ENCODE measurements at places on chromosomes 11 and 22. TPM values are rescaled to one million over a fixed set of nuclear protein-coding genes. Genes with fewer than 3 reads are reported as not detected.

IMMP1L gene
- 15.3 TPM for total RNA-seq

SAMM50 gene
- 10.2 TPM for total RNA-seq

INS gene
- 1,947 TPM for total RNA-seq

CD248 gene
- total RNA-seq = 10.6 TPM

GGTLC2 gene
- total RNA-seq = not detected

PIH1D2 gene
- total RNA-seq = not detected

DDTL gene
- not detected for total RNA-seq

TRIM44 gene
- 17.4 TPM for total RNA-seq

DNA sequence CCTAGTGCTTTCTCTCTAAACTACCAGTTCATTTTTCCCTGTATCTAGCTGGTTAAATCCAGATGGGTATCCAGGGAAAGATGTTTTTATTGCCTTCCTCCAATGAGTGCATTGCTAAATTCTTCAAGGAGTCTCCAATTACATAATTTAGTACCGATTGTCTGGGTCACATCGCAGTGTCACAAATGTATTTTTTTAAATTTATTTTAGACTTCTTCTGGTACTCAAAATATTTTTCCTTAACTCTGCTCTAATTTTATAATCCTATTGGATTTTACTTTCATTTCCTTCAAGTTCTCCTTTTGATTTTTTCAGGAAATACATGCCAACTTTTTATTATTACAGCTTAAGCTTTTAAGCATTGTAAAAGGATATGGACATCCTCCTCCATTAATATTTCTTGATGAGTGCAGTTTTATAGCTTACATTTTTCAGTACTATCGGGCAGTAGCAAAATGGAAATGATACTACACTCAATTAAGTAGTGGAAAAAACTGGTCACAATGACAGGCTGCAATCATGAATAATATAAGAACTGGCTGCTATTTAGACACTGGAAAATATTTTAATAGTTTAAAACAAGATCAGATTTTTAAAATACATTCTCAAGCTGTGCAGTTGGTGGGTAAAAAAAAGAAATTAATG is 20.3 kb downstream of the BBOX1 start:
- H3K4me1 ChIP-seq = no peaks in the 10 kb centered on the region
- no peak overlapping the region for H3K27ac ChIP-seq
- no peak for DNase-seq
- no peaks in the 10 kb centered on the region for H3K36me3 ChIP-seq
- no peaks in the 10 kb centered on the region for H3K27me3 ChIP-seq
- no peak overlapping the region for H3K4me3 ChIP-seq

DNA sequence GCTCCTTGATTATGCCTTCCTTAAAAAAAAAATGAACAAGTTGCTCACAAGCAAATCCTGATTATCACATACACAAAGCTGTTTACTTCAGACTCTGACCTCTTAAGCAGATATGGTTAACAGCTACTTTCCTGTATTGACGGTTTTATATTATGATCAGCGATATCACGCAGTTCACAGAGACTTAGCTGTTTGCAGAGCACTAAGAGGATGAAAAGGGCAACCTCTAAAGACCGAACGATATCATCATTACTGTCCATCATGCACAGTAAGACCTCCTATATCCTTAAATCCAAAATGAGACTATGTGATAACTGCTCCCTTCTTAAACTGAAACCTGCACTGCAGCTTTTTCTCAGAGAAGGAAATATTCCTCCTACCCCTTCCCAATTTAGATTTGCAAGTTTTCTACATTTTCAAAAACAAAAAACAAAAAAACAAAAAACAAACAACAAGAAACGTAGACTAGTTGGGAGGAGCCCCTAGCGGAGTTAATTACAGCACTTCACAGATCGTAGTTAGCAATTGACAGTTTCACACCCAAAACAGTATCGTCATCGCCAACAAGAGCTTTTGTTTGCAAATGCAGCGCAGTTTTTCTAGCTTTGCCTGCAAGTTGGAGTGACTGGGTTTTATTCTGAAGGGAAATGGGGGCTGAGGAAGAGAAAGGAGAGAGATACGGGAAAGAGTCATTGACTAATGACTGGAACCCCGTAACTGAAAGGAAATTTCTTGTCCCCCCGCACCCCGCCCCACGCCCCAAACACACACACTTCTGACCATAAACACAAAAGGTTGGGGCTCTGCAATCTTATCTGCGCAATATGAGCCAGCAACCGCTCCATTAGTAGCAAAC is 1.2 kb downstream of the DDX6 start:
- no peak for DNase-seq
- peaks cover 53% of the 10 kb centered on the region for H3K4me1 ChIP-seq
- H3K27me3 ChIP-seq = no peaks in the 10 kb centered on the region
- peak overlapping the region; percentile 98 for H3K27ac ChIP-seq
- H3K4me3 ChIP-seq = peak overlapping the region; percentile 53

DNA sequence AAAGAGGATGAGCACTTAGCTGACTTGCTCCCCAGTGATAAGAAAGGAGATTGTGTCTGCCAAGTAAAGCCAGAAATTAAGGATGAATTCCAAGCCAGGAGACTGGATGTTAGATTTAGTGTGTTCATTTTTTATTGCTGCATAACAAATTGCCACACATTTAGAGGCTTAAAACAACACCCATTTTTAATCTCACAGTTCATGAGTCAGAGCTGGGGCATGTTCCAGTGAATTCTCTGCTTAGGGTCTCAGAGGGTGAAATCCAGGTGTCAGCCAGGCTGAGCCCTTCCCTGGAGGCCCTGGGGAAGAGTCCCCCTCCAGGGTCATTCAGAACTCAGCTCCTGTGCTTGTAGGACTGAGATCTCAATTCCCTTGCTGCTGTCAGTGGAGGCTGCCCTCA is 352.8 kb downstream of the BUD13 start:
- DNase-seq = no peak
- no peak overlapping the region for H3K4me3 ChIP-seq
- no peaks in the 10 kb centered on the region for H3K27me3 ChIP-seq
- H3K27ac ChIP-seq = no peak overlapping the region
- no peaks in the 10 kb centered on the region for H3K36me3 ChIP-seq
- no peaks in the 10 kb centered on the region for H3K4me1 ChIP-seq

GRCh38 chr22:47398491-47398890 is 636.0 kb downstream of the TBC1D22A start:
- no peak overlapping the region for H3K27ac ChIP-seq
- H3K27me3 ChIP-seq = no peaks in the 10 kb centered on the region
- no peak for DNase-seq
- H3K36me3 ChIP-seq = no peaks in the 10 kb centered on the region
- no peaks in the 10 kb centered on the region for H3K4me1 ChIP-seq
- H3K4me3 ChIP-seq = no peak overlapping the region

GRCh38 chr11:18222814-18223421 is 13.7 kb downstream of the SAA4 start:
- H3K36me3 ChIP-seq = no peaks in the 10 kb centered on the region
- no peaks in the 10 kb centered on the region for H3K27me3 ChIP-seq
- H3K4me3 ChIP-seq = no peak overlapping the region
- no peak for DNase-seq
- H3K27ac ChIP-seq = no peak overlapping the region
- no peaks in the 10 kb centered on the region for H3K4me1 ChIP-seq

DNA sequence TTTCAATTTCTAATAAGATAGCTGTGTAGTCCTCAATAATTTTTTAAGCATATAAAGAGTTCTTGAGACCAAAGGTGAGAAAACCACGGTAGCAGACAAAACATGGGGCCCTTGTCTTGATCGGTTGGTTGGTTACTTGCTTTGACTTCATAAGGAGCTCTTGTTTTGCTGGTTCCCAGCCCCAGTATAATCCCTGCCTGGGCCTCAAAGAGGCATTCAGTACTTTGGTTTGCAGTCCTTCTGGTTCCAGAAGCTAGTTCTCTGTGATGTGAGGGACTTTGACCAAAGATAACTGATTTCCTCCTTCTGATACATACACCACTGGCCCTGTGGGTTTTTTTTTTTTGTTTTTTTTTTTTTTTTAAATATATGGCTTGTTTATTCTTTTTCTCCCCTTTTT is 17.1 kb downstream of the MARK2 start:
- no peak overlapping the region for H3K27ac ChIP-seq

DNA sequence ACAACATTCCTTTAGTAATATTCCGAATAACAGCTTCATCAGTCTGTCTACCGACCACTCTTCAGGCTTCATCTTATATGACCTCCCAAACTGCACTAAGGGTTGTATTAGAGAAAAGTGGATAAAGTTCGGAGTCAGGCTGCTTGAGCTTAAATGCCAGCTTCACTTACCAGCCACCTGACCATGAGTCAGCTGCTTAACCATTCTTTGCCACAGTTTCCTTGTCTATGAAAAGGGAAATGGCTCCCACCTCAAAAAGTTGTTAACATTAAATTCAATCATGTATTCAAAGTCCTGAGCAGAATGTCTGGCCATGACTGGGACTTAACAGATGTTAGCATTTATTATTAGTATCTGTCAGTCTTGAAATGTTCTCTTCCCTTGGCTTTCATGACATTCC is 20.9 kb downstream of the LIMK2 start:
- H3K27ac ChIP-seq = no peak overlapping the region
- H3K36me3 ChIP-seq = no peaks in the 10 kb centered on the region
- H3K4me1 ChIP-seq = peaks cover 36% of the 10 kb centered on the region
- no peaks in the 10 kb centered on the region for H3K27me3 ChIP-seq

DNA sequence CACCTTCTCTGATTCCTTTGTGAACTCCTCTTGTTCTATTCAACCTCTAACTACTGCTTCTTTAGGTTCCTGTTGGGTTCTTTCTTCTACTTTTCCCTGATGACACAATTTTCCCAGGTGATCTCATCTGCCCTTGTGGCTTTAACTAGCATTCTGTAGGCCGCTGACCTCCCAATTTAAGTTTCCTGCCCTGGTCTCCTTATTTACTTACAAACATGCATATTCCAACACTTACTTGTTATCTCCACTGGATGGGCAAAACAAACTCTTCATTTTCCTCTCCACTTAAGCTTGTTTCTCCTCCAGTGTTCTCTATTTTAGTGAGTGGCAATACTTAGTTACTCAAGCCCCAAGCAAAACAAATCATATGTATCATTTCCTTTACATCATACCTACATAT is 734.5 kb downstream of the METTL15 start:
- H3K27ac ChIP-seq = no peak overlapping the region
- H3K36me3 ChIP-seq = no peaks in the 10 kb centered on the region
- no peaks in the 10 kb centered on the region for H3K27me3 ChIP-seq
- no peak overlapping the region for H3K4me3 ChIP-seq

- no peaks in the 10 kb centered on the region for H3K36me3 ChIP-seq
- H3K4me1 ChIP-seq = peaks cover 39% of the 10 kb centered on the region
- no peak for DNase-seq
- H3K4me3 ChIP-seq = no peak overlapping the region
These were observed 692 bp upstream of the MOB2 start for GRCh38 chr11:1487091-1487850.

GRCh38 chr22:45980268-45980570 is 3.3 kb upstream of the WNT7B start:
- peaks cover 10% of the 10 kb centered on the region for H3K27me3 ChIP-seq
- no peak for DNase-seq
- no peak overlapping the region for H3K4me3 ChIP-seq
- peaks cover 36% of the 10 kb centered on the region for H3K4me1 ChIP-seq
- no peaks in the 10 kb centered on the region for H3K36me3 ChIP-seq

DNA sequence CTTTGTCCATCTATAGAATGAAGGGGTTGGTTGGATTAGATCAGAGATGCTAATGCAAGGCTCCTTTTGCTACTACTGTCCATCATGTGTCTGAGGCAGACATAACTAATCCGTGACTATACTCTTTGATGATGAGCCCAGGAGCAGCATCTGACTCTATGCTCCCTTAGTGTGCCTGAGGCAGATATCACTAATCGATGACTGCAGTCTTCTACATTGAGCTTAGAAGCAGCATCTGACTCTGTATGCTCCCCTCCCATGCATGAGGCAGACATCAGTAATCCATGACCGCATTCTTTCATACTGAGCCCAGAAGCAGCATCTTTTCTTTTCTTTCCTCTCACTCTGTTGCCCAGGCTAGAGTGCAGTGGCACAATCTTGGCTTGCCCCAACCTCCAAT is 4.2 kb downstream of the TCN2 start:
- no peak overlapping the region for H3K27ac ChIP-seq
- H3K4me1 ChIP-seq = peaks cover 11% of the 10 kb centered on the region
- H3K4me3 ChIP-seq = no peak overlapping the region
- DNase-seq = no peak

GRCh38 chr11:99614352-99614751 is 593.6 kb downstream of the CNTN5 start:
- no peaks in the 10 kb centered on the region for H3K4me1 ChIP-seq
- no peak overlapping the region for H3K27ac ChIP-seq
- no peak for DNase-seq
- no peaks in the 10 kb centered on the region for H3K27me3 ChIP-seq
- H3K4me3 ChIP-seq = no peak overlapping the region

DNA sequence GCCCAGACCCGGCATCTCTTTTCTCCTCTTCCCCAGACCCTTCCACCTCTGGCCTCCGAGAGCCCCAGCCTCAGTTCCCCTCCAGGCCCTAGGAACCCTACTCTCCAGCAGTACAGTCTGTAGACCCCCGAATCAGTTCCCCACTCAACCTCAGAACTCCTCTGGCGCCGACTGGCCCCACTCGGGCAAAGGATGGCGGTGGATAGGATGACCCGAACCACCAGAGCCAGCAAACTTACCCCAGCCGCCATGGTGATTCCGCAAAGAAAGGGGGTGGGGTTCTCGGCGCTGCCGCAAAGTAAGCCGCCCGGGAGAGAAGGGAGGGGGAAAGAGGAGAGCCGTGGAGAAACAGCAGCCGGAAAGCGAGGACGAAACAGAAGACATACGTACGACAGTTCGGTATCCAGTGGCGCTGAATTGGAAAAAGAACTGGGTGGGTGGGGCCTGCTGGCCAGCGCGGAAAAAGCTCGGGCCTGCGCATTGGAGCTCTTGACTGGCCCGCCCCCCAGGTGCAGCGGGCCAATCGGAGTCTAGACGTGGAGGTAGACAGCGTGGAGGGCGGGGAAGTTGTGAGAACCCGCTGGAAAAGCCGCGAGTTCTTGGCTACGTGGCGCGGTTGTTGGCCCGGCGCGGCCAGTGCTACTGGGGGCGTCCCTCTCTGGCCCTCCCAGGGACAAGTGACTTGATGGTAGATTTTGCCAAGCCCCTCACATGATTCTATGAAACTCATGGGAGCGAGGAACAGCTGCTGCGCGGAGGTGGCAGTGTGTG is at the start of gene EEF1G:
EEF1G (minus strand) TSS at position 300 of the 771 bp plus-strand sequence; CDS start at position 251, 49 bp downstream.
- DNase-seq = peak; percentile 99
- no peaks in the 10 kb centered on the region for H3K27me3 ChIP-seq
- peak within 1 kb of the TSS; percentile 55 for H3K4me3 ChIP-seq
- H3K36me3 ChIP-seq = peaks cover 3% of the 10 kb centered on the region

DNA sequence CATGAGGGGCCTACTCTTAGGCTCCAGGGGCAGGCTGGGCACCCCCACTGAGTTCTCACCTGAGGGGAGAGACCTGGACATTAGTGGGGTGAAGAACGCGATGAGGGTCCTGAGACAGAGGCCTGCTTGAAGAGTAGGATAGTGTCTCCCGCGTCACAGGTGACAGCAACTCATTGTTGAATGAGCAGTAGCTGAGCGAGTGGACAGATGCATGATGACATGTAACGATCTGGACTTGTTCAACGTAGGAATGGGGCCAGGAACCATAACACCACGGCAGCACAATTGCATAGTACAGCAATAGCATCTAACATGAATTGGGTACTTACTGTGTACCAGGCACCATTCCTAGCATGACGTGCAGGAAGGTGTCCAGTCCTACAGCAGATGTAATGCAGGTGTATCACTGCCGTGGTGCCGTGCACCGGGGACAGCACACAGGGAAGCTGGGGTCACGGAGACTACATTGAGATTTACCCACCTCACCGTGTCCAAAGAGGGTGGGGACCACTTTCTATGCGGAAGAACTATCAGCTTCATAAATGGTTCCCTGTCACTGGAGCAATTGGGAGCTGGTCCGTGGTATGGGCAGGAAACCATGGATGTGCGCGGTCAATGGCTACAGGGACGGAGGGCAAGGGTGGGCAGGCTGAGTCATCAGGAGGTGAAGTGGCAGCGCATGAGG is 1019.1 kb downstream of the TBC1D22A start:
- no peak overlapping the region for H3K27ac ChIP-seq
- no peaks in the 10 kb centered on the region for H3K4me1 ChIP-seq
- no peak for DNase-seq
- no peaks in the 10 kb centered on the region for H3K27me3 ChIP-seq

Measured in body of pancreas (tissue), 4 donors.